ENCODE measurements at places on chromosomes 11 and 22.

GRCh38 chr11:47905358-47906059, 57.4 kb upstream of the NUP160 start:
- no peak for DNase-seq

DNA sequence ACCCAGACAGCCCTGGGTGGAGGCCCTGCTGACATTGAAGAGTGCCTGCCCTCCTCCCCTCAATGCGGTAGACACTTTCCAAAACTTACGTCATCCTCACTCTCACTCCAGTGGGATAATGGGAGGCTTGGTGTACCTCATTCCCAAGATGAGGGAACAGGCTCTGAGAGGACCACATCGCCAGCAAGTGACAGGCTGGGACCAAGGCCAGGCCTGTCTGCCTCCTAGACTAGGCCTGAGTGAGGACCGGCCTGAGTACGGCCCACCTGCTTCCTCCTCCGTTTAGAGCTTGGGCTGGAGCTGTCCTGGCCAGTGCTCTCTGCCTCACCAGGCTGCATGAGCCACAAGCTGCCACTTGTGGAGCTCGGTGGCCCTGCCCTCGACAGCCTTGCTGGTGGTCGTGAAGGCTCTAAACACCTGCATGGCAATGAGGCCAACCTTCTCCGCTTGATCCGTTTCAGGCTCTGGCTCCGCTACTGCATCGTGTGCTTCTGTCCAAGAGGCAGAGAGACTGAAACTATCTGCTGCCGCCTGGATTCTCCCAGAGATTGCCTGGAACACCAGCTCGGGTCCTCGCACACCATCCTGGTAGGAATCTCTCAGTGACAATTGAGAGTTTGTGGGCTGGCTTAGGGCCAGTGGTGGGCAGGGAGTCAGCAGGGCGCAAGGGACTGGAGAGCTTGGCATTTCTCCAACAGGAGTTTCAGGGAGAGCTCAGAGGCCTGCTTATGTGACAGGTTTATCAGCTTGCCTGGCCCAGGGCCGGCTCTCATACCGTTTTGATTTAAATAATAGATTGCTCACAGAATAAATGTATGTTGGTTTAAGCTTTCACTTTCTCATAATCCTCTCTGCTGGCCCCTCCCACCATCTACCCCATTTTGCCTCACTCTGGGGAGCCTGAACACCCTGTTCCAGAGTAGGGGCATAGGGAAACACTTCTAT, 9.4 kb downstream of the LRRC75B start:
- DNase-seq = no peak

GRCh38 chr11:66007201-66007634, 4.6 kb upstream of the CST6 start:
- DNase-seq = no peak

- DNase-seq = no peak
Observed at GRCh38 chr11:108853864-108854263, 189.0 kb downstream of the DDX10 start.

GRCh38 chr11:91653079-91653754, 571.4 kb upstream of the FAT3 start:
- DNase-seq = no peak
